BE2C (cell line): ENCODE measurements at places on chromosomes 7 and 10.

DNA sequence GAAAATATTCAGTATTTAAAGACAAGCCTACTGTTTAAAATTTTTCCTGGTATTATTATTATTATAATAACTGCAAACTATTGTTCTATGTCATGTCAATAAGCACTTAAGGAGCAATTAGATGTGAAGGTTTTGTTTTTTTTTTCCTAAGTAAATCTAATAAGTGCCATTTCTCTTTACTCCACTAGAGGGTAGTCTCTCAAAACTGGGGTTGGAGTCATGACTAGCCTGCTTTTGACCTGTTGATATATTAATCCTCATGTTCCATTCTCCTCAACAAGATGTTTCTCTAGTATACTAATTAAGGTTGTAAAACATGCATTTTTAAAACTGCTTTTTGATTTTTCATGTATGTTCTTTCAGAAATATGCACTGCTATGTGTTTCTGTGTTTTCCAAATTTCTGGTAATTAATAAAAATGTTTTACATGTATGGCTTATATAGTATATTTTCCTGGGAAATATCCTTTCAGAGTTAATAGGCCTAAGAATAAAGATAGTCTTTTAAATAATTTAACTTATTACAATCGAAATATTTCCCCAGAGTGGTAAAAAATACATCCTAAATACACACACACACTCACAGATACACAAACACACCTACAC, 1.0 kb upstream of the LRRN3 start:
- no peak for DNase-seq

- no peak for DNase-seq
Observed at GRCh38 chr10:11631890-11632587, 20.6 kb upstream of the USP6NL start.

DNA sequence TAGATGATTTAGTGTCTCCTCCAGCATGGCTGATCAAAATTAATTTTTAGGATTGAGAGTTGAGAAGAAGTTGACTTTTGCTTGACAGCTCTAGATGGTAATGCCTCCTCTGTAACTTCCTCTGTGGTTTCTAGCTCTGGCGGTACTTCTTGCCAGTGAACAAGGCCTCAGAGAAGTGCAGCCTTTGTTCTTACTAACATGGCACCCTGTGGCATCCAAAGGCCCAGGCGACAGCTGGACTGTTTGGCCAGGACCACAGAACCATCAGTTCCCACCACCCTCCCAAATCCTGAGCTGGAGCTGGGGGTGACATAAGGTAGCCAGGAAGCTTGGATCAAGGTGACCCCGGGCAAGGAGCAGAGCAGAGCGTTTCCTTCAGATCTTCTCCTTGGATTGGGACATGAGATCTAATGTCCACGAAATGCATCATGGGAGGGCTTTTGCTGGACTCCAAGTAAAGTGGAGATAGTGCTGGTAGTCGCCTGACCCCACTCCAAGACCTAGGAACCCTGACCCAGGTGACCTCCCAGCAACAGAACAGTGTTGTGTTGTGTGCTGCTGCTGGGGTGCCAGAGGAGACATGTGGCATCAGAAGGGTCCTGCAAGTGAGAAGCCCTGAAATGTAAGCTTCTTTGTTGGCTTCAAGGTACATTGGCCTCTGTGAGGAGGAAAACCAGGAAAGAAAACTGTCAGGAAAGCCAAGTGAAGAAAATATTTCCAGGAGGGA, 41.8 kb downstream of the APBB1IP start:
- DNase-seq: no peak

DNA sequence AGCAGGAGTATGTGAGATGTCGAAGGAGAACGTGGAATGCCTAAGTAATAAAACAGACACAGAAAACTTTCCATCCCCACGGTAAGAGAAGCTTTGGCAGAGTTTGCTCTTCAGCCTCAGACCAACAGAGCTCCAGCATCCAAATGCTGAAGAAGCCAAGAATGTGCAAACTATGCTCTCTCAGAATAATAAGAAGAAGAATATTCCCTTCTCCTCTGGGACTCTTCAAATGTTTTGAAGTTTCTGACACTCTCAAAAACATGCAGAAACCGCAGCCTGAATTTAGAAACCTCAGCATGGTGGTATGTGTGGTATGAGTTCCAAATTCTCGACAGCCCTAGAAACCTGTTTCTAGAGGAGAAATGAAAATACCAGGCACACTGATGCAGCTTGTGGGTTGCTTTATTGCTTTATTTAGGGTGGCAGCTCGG, 113.3 kb downstream of the KCNMA1 start:
- DNase-seq: no peak

DNA sequence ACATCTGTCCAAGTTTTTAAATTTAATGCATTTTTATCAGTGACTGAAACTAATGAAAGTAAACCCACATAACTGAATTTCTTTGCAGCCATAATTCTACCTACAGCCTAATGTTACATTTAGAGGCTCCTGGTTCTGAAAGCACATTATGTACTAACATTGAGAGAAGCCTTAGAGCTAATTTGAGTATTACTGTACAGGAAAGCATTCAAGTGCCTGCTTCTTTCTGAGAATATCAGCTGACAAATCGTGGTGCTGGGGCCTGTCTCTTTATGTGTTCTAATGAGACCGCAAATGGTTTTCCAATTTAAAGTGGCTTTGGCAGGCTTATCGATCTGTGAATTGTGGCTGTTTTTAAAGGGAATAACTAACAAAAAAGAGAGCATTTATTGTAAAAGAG, 32.3 kb upstream of the DGKB start:
- no peak for DNase-seq

DNA sequence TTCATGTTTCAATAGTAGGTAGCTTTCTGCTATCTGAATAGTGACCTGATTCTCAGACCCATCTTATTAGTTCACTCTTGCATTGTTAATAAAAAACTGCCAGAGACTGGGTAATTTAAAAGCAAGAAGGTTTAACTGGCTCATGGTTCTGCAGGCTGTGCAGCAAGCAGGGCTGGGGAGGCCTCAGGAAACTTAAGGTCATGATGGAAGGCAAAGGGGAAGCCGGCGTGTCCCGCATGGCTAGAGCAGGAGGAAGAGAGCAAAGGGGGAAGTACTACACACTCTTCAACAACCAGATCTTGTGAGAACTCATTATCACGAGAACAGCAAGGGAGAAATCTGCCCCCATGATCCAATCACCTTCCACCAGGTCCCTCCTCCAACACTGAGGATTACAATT, 185.2 kb upstream of the PITRM1 start:
- no peak for DNase-seq

DNA sequence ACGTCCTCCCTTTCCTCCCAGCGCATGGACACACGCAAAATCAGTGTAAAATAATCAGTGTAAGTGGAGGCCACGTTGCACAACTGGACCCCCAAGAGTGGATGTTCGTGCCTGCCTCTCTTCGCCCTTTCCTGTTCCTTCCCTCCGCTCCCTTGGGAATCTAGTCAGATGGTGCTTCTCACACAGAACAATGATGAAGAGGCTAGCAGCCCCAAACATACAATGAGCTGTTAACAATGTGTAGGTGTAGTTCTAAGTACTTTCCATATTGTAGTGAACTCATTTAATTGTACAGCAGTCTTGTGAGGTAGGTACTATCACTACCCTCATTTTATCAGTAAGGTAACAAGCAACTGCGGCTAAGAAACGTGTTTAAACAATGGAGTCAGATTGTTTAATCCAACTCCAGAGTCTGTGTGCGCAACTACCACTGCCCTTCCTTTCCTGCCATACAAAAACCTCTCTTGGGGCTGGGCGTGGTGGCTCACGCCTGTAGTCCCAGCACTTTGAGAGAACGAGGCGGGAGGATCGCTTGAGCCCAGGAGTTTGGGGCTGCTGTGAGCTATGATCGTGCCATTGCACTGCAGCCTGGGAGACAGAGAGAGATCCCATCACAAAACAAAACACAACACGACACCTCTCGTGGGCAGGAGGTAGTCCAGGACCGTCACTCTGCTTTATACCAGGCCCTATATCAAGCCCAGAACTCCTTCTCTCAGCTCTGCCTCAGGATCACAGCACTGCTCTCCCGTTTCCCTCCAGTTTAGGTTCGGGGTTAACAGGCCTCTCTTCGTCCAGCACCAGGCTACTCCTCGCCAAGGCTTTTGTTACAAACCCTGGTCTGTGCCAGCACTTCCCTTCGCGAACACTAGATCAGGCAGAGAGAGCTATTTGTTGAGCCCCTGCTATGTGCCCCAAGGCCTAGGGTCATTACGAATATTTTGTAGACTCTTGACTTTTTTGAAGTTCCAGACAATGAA, 1.1 kb downstream of the FKBP9 start:
- peak; percentile 11 for DNase-seq

- peak; percentile 37 for DNase-seq
Observed at GRCh38 chr7:134298902-134299683, 17.6 kb downstream of the SLC35B4 start.

DNA sequence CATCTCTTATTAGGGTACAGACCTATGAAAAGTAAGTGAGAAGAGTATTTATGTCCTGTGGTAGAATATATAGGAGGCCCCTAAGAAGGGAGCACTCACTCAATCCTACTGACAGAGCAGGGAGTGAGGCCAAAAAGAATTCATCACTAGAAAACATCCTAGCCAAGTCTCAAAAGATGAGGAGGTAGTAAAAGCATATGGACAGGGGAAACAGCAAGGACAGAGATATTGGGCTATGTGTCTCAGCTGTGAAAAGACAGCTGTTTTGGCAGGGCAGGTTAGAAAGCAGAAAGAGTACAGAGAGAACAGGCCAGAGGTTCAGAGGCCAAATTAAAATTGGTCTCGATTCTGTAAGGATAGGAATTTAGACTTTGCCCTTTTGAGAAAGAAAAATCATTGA, 548.3 kb upstream of the ANKRD30A start:
- no peak for DNase-seq

DNA sequence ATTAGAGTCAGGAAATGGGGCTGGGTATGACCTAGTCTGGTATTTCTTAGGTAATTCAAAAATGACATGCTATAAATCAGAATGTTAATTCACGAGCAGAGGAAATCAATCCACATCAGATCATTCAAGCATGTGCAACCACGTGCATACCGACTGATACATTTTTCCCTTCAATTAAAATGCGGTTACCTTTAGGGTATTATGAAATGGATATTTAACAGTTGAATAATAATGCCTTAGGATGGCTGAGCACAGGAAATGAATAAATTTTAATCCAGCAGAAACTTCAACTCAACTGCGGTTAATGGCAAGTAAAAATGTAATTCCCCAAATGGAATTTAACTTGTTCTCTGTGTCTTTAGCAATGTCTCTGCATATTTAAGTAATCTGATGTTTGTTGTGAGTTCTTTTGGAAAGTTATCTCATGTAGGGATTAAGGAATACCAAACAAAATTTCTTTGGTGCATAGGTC, 9.2 kb downstream of the CPA2 start:
- DNase-seq: no peak

GRCh38 chr10:79184657-79185056, 115.9 kb downstream of the ZMIZ1 start:
- no peak for DNase-seq

DNA sequence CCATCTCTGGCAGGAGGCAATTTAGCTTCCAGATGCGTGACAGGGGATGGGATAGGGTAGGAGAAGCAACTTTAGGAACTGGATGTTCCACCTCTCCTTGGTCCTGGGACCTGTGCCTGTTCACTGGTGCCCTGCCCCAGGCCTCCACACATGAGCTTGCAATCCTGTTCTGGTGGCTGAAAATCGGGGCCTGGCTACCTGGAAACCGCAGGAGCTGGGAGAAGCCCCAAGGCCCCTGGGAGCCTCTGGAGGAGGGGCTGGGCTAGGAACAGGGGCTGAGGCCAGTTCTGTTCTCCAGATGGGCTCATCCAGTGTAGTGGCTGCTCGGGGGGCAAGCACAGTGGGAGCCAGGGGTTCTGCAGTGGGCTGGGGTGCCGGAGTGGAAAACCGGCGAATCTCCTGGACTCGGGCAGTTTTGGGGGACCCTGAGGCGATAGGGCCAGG, 5.3 kb upstream of the MYOZ1 start:
- no peak for DNase-seq
